Stimulated activated CD4-positive, alpha-beta T cell treated with anti-CD3 and anti-CD28 coated beads, Interleukin-15, amount 100 ng/mL, for 24 hours (primary cell): ENCODE measurements at places on chromosomes 7 and 10.

- DNase-seq: no peak
Measured at GRCh38 chr10:92849234-92849525, 860 bp downstream of the EXOC6 start.

DNA sequence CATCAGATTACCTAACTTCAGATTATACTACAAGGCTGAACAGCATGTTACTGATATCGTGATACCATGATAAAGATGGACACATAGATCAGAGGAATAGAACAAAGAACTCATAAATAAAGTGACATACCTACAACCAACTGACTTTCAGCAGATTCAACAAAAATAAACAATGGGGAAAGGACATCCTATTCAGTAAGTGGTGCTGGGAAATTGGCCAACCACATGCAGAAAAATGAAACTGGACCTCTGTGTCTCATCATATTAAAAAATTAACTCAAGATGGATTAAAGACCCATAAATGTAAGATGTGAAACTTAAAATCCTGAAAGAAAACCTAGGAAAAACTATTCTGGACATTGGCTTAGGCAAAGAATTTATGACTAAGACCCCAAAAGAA lies 158.6 kb downstream of the ZEB1 start:
- no peak for DNase-seq

DNA sequence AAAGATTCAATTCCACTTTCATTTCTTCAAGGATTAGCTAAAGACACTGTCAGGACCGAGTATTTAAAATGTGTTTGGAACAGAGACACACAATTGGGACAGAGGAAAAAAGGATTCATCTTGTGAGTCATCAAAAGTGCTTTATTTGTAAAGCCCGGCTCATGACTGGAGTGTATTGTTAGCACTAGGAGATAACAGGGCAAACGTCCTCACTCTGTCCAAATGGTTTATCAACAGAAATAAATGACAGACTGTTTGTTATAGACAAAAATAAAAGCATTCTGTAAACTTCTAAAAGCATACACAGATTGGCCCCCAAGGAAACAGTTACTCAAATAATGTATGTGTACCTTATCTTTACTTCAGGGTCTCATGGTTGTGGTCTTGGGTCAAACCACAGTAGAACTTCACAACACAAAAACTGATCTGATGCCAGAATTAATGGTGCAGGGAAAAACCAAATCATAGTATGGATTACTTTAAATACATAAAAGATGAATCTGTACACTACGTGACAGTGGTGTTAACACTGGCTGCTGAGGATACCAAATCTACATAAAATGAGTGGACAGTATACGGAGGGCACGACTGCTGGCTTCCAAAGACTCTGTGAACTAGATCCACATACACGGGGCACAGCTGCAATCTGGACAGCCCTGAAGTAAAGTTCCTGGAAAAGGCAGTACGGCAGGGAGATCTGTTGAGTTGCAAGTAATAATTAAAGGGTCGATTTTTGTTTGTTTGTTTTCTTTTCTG lies 179.4 kb downstream of the PIP4K2A start:
- DNase-seq: no peak

GRCh38 chr7:2190531-2190930 lies 42.2 kb downstream of the MAD1L1 start:
- DNase-seq: no peak

- no peak for DNase-seq
Measured at GRCh38 chr10:86715156-86715795, 41.1 kb upstream of the BMPR1A start.
